RPMI7951 (cell line): ENCODE measurements at places on chromosomes 4 and X. TPM values are rescaled to one million over a fixed set of nuclear protein-coding genes. Genes with fewer than 3 reads are reported as not detected.

TCEAL6 gene
- total RNA-seq = not detected in 2 replicates

CT45A5 gene
- total RNA-seq = 0.29 TPM in 1 of 2 replicates, not detected in the other

SLC9B1 gene
- total RNA-seq = 0.24 and 0.49 TPM in 2 replicates

TGIF2LX gene
- not detected in 2 replicates for total RNA-seq

PHOX2B gene
- not detected in 2 replicates for total RNA-seq

- DNase-seq = no peak
These were observed 12.8 kb upstream of the STBD1 start for GRCh38 chr4:76293772-76294171.

VSIG4 gene
- total RNA-seq = not detected in 2 replicates

- peak; percentile 20 for DNase-seq
These were observed 15.4 kb upstream of the CDKL5 start for GRCh38 chrX:18410038-18410437.

GNL3L gene
- total RNA-seq = 27.4 and 34.4 TPM in 2 replicates

DNA sequence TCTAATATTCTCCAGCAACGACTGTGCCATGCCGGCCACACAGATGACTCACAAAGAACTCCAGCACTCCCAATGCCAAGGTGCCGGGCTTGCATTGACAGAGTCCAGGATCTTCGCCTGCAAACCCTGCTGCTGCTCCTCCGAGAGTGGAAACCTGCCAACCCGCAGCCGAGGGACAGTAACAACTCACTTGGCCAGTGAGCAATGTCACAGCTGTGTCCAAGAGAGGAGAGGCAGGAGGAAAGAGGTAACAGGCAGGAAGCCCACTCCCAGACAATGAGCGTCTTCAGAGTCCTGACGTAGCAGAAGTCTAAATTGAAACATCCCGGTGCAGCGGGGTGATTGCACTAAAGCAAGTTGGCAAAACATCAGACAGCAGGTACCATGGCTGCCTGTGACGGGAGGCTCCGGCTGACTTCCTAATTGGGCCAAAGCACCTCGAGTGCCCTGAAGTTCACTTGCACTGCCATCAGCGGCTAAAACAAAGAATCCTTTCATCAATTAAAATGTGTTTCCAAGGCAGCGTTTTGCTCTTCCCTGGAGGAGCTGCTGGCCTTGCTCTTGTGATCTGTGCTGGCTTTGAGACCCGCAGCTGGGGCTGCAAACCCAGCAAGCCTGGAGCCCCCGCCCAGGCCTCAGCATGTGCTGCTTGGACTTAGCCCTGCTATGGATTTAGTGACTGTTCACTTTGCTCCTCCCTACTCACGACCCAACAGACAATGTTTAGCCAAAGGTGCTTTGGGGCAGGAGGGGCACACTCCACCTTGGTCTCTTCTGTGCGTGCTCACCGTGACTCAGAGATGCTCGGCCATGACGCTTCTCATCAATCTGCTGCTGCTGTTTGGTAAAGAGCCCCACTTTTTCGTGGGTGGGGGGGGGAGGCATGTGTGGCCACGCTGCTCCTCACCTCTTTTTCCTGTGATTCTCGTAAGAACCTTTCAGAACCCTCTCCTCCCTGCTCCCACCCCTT lies 36.5 kb downstream of the DCTD start:
- peak; percentile 85 for DNase-seq

GRCh38 chr4:179880756-179881155 lies 2362.4 kb upstream of the TENM3 start:
- no peak for DNase-seq

NAP1L3 gene
- total RNA-seq = 10.3 and 11.4 TPM in 2 replicates

GRCh38 chrX:8075636-8076035 lies 95.4 kb downstream of the VCX2 start:
- DNase-seq = no peak

- DNase-seq = no peak
These were observed 2.0 kb downstream of the RAB40A start for GRCh38 chrX:103517246-103517645.
